Right lobe of liver (tissue), 6 donors: ENCODE measurements at places on chromosomes 5 and 9. TPM values are rescaled to one million over a fixed set of nuclear protein-coding genes. Genes with fewer than 3 reads are reported as not detected.
A peak's percentile ranks its signal among the peaks of the same experiment; 100 is the strongest.

Gene PCDHB11
- total RNA-seq = not detected

Gene LCN9
- not detected for total RNA-seq

DNA sequence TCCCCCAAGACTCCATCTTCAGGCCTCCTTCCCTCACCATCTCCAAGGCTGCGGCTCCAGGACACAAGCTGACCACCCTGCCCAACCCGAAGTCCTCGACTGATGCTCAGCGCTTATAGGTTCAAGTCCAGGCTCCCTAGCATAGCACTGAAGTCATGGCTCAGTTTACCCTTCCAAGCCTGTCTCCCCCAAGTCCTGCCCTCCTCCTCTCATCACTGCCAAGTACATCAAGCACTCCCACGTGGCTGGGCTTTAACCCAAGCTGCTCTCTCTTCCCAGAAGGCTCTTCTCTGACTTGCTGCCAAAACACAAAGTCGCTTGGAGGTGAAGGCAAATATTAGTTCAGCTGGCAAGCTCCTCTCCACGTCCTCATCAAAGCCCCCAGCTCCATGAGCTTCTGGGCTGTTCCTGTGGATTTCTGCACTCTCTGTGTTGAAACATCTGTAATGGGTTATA, 22.1 kb upstream of the MARCHF6 start:
- peaks cover 14% of the 10 kb centered on the region for H3K4me1 ChIP-seq
- no peaks in the 10 kb centered on the region for H3K36me3 ChIP-seq
- no peak overlapping the region for H3K4me3 ChIP-seq
- H3K27me3 ChIP-seq = no peaks in the 10 kb centered on the region

Gene NOP16
- 16.1 TPM for total RNA-seq

Gene CLIC3
- total RNA-seq = not detected

DNA sequence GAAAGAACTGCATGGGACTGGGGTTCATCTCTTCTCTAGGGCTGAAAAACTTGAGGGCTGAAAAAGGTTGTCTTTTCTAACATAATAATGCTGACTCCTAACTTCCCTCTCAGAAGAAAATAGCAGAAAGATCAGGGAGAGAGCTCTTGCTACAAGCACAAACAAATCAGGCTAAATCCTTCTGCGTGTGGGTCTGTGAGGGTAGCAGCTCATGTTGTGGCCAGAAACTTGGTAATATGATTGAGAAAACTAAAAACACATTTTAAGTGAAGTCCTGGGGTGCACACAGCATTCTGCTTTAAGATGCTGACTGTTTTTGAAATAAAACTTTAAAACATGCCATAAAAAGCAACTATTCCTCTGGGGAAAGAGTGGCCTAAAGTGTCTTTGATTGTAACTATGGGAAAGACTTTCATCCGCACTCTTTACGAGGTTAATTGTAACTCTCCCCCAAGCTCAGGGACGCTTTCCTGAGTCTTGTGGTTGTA, 56.7 kb downstream of the SAXO1 start:
- no peaks in the 10 kb centered on the region for H3K4me1 ChIP-seq
- no peaks in the 10 kb centered on the region for H3K36me3 ChIP-seq
- no peak overlapping the region for H3K4me3 ChIP-seq
- no peak for DNase-seq

GRCh38 chr5:78979909-78980308, 5.2 kb downstream of the ARSB start:
- no peaks in the 10 kb centered on the region for H3K27me3 ChIP-seq
- peaks cover 15% of the 10 kb centered on the region for H3K4me1 ChIP-seq
- no peak overlapping the region for H3K4me3 ChIP-seq
- no peaks in the 10 kb centered on the region for H3K36me3 ChIP-seq
- H3K27ac ChIP-seq = no peak overlapping the region

Gene UBQLN1
- total RNA-seq = 64.0 TPM

Gene IL9
- not detected for total RNA-seq

Gene NCS1
- total RNA-seq = 3.0 TPM

GRCh38 chr5:139108063-139108824, 89.9 kb downstream of the SIL1 start:
- H3K27ac ChIP-seq = no peak overlapping the region
- DNase-seq = no peak
- no peaks in the 10 kb centered on the region for H3K27me3 ChIP-seq
- no peak overlapping the region for H3K4me3 ChIP-seq
- H3K4me1 ChIP-seq = no peaks in the 10 kb centered on the region

DNA sequence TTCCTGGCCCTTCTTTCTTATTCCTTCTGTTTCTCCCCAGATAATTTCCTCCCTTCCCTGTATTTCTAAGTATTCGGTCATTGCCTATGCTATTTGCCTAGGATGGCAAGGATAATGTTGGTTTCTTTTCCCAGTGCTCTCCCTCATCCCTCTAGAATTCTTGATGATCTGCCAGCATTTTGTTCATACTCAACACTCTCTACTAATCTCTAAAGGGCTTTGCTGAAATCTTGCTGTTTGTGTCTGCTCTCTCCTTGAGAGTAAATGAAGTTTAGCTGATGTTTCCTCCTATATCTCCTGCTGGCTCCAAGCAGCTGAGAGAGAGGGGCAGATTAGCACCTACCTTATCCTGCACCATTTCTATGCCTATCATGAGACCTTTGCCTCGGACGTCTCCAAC, 38.1 kb downstream of the AGXT2 start:
- no peak overlapping the region for H3K27ac ChIP-seq
- H3K27me3 ChIP-seq = no peaks in the 10 kb centered on the region
- DNase-seq = no peak
- H3K4me3 ChIP-seq = no peak overlapping the region
- no peaks in the 10 kb centered on the region for H3K4me1 ChIP-seq

- no peak overlapping the region for H3K4me3 ChIP-seq
- no peaks in the 10 kb centered on the region for H3K27me3 ChIP-seq
- H3K4me1 ChIP-seq = no peaks in the 10 kb centered on the region
- no peaks in the 10 kb centered on the region for H3K36me3 ChIP-seq
- no peak for DNase-seq
- no peak overlapping the region for H3K27ac ChIP-seq
Observed at GRCh38 chr5:16812911-16813310, 123.2 kb downstream of the MYO10 start.

Gene INSL4
- not detected for total RNA-seq

DNA sequence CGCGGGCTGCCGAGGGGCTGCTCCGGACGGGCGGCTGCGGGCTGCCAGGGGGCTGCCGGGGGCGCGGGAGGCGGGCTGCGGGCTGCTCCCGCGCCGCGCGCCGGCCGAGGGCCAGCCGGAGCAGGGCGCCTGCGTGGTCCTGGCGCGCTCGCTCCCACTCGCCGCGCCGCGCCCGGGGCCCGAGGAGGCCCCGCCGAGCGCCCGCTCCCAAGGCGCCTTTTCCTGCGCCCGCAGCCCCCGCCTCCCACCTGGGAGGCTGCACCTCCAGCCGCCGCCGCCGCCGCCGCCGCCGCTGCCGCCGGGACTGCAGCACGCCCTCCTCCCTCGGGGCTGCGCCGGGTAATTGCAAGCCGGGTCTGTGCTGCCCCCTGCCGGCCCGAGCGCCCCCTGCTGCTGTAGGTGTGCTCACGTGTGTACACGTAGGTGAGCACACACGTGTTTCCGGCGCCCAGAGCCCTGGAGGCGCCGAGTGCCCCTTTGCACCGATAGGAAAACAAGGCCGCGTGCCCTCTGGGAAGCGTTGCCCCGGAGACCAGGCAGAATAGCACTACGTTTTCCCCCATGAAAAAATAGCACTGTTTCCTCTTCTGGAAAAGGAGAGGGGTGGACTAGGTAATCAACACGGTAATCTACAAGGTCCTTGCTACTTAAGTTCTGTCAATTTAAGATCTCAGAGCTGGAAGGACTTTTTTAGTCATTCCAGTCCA, at the start of gene EPB41L4B:
EPB41L4B (minus strand) TSS at position 318 of the 707 bp plus-strand sequence. CDS start 613 bp downstream, outside the sequence.
- H3K27ac ChIP-seq = no peak within 1 kb of the TSS
- H3K36me3 ChIP-seq = no peaks in the 10 kb centered on the region
- peak within 1 kb of the TSS; percentile 65 for H3K4me3 ChIP-seq
- peaks cover 21% of the 10 kb centered on the region for H3K4me1 ChIP-seq
- peak; percentile 92 for DNase-seq
- H3K27me3 ChIP-seq = no peaks in the 10 kb centered on the region

GRCh38 chr5:50768634-50769033, 102.2 kb downstream of the PARP8 start:
- H3K4me3 ChIP-seq = no peak overlapping the region
- no peaks in the 10 kb centered on the region for H3K4me1 ChIP-seq
- no peak overlapping the region for H3K27ac ChIP-seq
- H3K36me3 ChIP-seq = no peaks in the 10 kb centered on the region

GRCh38 chr9:95627802-95628201, 111.0 kb upstream of the PTCH1 start:
- H3K27ac ChIP-seq = no peak overlapping the region
- no peak overlapping the region for H3K4me3 ChIP-seq
- no peak for DNase-seq
- H3K27me3 ChIP-seq = no peaks in the 10 kb centered on the region

DNA sequence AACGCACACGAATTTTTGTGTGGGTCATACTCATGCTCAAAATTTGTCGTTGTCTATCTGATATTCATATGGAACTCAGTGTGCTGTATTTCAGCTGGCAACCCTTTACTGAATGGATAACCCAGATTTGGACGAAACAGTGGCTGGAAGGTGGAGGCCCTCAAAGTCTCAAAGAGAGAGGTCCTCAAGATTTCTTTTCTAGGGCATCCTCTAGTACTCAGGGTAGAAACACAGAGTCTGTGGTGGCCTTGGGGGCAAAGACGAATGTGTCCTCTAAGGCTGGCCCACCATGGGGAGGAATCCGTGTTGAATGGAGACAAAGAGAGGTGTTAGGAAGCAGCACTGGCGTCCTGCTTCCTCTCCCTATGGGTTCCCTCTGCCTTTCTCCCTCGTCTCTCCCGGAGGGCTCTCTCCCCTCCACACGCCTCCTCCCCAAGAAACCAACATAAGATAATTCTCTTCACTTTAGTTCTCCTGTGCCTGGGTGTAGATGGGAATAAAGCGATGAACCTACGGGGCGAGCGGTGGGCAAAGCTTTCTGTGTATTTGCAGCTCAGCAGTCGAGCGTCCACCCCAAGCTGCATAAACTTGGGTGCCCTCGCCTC, 333.7 kb downstream of the CWC27 start:
- H3K27me3 ChIP-seq = no peaks in the 10 kb centered on the region
- no peaks in the 10 kb centered on the region for H3K36me3 ChIP-seq
- peak overlapping the region; percentile 89 for H3K27ac ChIP-seq
- peak overlapping the region; percentile 71 for H3K4me3 ChIP-seq

- no peaks in the 10 kb centered on the region for H3K27me3 ChIP-seq
- H3K4me3 ChIP-seq = no peak overlapping the region
- H3K27ac ChIP-seq = no peak overlapping the region
- DNase-seq = no peak
Observed at GRCh38 chr5:115457571-115457970, 87.0 kb downstream of the FEM1C start.

Gene EGFLAM
- total RNA-seq = 0.80 TPM

DNA sequence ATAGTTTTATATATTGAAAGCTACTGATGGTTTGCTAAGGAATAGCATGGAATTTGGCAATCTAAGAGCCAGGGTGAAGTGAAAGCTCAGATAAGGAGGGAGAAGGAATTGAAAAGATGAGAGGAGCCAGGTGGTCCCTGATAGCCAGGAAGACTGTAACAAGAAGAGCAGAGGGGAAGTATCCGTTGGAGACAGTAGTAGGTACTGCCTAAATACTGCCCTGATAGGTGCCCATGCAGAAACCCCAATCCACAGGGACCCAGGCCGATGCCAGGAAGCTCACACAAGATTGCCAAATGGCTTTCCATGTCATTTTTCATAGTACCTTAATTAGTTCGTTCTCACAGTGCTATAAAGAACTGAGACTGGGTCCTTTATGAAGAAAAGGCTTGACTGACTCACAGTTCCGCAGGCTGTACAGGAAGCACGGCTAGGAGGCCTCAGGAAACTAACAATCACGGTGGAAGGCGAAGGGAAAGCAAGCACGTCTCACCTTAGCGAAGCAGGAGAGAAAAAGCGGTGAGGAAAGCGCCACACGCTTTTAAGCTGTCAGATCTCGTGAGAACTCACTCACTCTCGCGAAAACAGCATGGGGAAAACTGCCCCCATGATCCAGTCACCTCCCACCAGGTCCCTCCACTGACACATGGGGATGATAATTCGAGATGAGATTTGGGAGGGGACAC, 13.0 kb downstream of the ACTL7B start:
- H3K4me3 ChIP-seq = no peak overlapping the region
- no peaks in the 10 kb centered on the region for H3K4me1 ChIP-seq
- no peak for DNase-seq
- H3K27me3 ChIP-seq = no peaks in the 10 kb centered on the region
- H3K27ac ChIP-seq = no peak overlapping the region
